Activated T-cell treated with anti-CD3 and anti-CD28 coated beads for 48 hours (primary cell): ENCODE measurements at places on chromosomes 7 and 10.

- DNase-seq, result no peak
Measured at GRCh38 chr10:57785546-57785945, 482.1 kb downstream of the IPMK start.

GRCh38 chr10:70477661-70478162 is 855 bp upstream of the PALD1 start:
- DNase-seq, result peak; percentile 61

DNA sequence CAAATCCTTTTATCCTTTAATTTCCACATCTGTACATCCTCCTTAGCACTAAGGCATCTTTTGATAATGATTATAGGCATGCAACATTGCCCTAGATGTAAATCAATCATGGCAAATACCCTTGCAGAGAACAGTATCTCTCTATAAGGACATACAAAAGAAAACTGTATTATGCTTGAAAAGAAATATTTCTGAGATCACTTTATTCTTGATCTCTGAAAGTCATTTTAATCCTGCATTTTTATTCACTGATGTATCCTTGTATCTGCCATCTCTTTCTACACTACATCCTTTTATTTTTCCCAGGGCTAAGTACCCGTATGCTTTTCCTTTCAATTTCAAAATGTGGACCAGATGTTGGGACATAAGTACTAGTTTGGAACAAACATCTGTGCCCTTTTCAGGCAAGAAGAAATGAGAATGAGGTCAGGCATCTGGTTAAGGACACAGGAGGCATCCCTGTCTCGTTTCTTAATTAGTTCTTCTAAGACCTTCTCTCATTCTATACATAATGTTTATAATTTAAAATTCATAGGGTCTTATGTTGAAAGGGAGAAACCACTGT is 338.6 kb downstream of the CNTNAP2 start:
- no peak for DNase-seq

- DNase-seq, result no peak
Measured at GRCh38 chr7:151420144-151420543, 10.3 kb upstream of the WDR86 start.

DNA sequence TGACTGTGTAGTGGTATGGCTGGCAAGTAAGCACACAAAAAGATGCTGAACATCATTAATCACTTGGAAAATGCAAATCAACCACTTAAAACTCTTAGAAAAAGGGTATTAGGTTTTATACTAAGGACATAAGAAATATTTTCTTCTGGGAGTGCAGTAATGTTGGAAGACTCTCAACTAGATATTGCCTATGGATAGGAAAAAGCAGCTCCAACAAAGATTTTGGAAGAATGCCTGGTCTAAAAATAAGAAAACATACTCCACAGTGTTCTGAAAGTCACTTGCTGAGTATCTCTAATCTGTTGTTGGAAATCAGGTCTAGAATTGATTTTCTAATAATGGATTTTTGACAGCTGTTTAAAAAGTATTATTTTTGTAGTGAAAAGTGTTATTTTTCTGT is 50.8 kb upstream of the PHYHIPL start:
- no peak for DNase-seq

DNA sequence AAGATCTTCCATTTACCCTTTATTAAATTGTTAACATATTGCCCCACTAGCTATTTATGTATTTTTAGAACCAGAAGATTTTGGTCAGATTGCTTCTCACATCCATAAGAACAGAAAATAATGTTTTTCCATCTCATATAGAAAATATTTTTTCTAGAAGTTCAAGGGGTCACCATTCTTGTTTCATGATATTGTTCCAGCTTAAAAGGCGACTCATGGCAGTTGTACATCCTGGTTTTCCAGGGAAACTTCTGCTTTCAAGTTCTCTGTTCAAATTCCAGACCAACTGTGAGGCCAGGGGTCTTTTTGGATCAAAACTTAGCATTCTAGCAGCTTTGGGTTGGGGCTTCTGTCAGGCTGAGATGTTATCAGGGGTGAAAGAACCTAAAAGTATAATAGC is 84.4 kb downstream of the LRRC4 start:
- DNase-seq, result no peak

DNA sequence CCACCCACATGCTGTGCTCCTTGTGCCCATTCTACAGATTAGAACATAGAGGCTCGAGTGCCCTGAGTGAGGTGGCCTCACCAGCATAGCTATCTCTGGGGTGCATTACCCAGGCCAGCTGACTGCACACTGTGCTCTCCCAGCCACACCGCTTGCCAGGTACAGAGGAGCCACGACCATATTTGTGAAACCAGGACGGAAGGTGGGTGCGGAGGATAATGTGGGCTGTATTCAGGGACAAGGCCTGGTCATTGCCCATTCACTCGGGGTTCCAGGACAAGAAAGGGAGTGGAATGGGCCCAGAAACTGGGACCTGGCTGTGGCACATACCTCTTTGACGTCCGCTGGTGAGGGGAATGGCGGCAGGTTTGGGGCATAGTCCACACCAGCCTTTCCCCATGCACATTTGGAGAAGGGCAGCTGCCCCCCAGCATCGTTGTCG is 236.0 kb downstream of the TNS3 start:
- no peak for DNase-seq
